NCI-H1092 (cell line): ENCODE measurements at places on chromosomes 4 and X.

DNA sequence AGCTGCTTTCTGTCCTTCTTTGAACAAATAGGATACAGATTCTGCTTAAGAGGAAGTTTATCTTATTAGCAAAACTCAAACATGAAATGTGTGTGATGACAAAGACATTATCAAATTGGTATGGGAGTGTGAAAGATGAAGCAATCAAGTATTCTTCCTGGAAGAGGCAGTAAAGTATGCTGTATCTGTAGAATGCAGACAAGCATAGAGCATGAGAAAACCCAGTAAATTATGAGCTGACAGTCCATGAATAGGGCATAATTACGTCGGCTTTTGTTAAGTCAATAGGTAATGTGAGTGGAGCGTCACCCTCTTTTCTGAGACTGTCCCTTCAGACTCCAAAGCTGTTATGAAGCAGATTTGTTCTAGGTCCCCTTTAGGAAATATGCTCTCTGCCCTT, 458.6 kb upstream of the NWD2 start:
- no peak for DNase-seq

- no peak for DNase-seq
Observed at GRCh38 chr4:178480105-178480504, 1037.9 kb upstream of the AGA start.

GRCh38 chr4:53921856-53922255, 142.5 kb downstream of the CHIC2 start:
- DNase-seq = no peak

DNA sequence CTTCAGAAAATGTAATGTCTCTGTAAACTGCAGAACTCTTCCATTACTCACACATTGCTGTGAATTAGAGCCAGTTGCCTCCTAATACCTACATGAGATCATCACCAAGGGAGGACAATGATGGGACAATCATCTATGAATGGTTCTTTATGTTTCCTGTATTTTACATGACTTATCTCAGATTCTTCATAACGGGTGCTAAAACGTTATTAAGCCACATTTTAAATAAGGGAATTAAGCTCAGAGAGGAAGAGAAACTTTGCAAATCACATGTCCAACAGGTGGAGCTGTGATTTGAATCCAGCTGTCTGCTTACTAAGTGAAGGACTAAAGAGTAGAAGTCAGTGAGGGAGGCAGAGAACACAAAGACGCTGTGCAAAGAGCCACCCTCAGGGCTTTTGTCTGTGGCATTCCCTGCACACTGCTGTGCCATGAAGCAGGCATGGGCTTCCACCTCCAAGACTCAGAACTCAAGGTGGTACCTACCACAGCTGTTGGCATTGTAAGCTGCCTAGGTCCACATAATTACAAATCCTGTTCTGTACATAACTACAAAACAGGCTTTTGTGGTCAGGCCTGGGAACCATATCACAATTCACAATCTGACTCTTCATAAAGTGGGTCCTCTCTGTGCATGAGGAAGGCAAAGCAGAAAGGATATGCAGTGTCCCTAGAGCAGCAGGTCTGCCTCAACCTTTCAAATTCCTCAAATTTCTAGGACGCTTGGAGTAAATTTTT, 12.8 kb downstream of the TBC1D9 start:
- DNase-seq = no peak

DNA sequence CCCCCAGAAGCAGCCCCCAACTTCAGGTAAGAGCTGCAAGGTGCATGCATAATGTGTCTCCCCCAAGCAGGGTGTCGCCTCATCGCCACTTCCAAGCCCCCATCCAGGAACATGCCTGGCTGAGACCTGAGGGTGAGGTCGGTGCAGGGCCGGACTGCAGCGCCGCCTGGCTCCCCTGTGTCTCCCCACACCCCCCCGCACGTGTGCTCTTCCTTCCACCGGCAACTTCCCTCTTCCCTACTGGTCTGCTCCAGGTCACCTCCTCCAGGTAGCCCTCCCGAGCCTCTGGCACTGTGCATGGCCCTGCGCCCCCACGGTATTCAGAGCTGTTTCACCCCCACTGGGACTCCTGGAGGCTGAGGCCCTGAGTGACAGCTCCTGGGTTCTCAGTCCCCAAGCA, 2.2 kb upstream of the BGN start:
- DNase-seq = no peak

DNA sequence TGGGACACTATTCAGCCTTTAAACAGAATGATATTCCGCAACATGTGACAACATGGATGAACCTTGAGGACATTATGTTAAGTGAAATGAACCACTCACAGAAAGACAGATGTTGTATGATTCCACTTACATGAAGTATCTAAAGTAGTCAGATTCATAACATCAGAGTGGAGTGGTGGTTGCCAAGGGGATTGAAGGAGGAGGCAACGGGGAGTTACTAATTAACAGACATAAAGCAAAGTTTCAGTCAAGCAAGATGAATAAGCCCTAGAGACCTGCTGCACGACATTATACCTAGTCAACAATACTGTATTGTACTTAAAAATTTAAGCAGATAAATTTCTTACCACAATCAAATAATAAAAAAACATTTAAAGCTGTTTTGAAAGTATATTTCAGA, 105.0 kb upstream of the NR0B1 start:
- DNase-seq = peak; percentile 4

- DNase-seq = no peak
Observed at GRCh38 chr4:5066101-5066500, 14.8 kb downstream of the STK32B start.

GRCh38 chrX:112051576-112051975, 31.0 kb downstream of the TRPC5 start:
- no peak for DNase-seq

GRCh38 chr4:87934973-87935372, 40.5 kb upstream of the SPP1 start:
- DNase-seq = no peak

GRCh38 chr4:147362938-147363337, 118.0 kb upstream of the EDNRA start:
- DNase-seq = no peak

- DNase-seq = no peak
Observed at GRCh38 chrX:21398426-21398825, 24.2 kb downstream of the CNKSR2 start.

DNA sequence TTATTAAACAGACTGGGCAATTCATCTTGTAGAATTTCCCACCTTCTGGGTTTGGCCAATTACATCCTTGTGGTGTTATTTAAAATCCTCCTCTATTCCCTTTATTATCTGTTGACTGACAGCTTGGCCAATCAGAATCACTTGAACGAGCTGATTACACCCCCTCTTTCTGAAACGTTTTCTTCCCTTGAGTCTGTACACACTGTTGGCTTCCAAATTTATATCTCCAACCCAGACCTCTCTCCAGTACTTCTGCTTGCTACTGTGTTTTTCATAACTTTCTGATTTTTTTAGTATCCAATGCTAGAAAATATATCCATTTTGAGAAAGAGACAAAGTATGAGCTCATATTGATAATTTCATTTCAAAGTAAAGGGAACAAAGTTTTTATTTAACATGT, 14.8 kb downstream of the CD38 start:
- DNase-seq = no peak

DNA sequence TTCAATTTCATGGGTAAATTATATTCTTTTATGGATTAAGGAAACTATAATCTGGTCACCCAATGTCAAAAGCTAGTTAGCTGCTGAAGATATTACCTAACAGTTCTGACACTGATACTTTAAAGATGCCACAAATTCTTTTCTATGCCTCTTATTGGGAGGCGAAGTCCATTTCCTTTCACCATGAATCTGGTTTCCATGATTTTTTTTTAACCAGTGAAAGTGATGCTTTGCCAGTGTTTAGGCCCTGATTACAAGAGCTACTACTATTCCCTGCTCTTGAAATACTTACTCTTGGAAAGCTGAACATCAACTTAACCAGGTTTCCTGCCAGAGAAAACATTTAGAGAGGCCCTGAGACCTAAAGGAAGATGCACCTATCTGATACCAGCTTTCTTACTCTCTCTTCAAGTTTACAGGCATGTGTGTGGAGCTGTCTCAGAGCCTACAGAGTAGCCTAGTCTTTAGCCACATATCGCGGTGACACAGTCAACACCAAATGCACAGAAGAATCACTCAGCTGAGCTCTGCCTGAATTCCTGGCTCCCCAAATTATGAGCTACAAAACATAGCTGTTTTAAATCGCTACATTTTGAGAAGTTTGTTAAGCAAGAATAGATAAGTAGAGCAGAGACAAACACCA, 1280.8 kb downstream of the PCDH7 start:
- no peak for DNase-seq

GRCh38 chr4:13174001-13174400, 310.1 kb downstream of the RAB28 start:
- no peak for DNase-seq

DNA sequence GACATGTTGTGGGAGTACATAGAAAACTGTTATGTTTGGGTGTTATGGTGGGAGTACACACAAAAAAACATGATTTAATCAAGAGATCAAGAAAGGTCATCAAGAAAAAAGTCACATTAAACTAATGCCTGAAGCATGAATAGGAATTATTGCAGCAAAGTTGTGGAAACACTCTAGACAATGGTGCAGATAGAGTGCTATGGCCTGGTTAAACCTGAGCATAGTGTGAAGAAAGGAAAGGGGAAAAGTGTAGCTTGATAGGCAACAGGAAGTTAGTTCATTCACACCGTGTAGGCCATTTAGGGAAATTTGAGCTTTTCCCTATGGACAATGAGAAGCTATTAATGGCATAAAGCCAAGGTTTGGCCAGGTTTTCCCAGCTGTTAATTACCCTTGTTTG, 162.1 kb upstream of the EMCN start:
- DNase-seq = no peak

DNA sequence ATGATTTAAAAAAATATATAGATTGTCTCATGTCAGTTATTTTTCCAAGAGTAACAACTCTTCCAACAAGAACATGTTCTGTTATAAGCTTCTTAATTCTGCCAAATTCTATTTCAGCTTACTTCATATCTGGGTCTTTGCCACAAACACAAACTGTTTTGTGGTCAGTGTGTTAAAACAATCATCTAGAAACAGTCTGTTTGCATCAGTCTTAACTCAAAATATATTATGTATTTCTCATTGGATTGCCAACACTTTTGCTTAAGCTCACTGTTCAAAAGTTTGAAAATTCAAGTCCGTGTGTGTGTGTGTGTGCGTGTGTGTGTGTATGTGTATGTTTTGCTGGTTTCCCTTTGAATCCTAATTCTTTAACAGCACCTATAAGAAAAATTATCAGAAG, 752.3 kb upstream of the NDST4 start:
- no peak for DNase-seq

DNA sequence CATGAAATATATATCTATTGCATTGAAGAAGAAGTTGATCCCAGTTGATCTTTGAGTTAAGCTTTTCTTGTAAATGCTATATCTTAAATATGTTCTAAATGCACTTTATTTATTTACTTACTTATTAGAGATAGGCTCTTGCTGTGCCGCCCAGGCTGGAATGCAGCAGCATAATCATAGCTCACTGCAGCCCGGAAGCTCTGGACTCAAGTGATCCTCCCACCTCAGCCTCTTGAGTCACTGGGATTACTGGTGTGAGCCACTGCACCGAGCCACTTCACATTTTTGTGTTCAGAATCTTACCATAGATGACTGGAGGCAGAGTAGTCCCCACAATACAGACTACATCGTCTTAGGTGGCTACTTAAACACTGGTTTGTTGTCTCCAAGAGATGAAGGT, 324.3 kb upstream of the SLIT2 start:
- DNase-seq = no peak
